ENCODE measurements at places on chromosomes 13 and 19. TPM values are rescaled to one million over a fixed set of nuclear protein-coding genes. Genes with fewer than 3 reads are reported as not detected.
A peak's percentile ranks its signal among the peaks of the same experiment; 100 is the strongest.

GRCh38 chr19:2775556-2776430, 7.3 kb downstream of the SGTA start:
- peaks cover 18% of the 10 kb centered on the region for H3K4me1 ChIP-seq
- peak overlapping the region; percentile 28 for H3K4me3 ChIP-seq

GRCh38 chr13:109781384-109782065, 4.9 kb downstream of the IRS2 start:
- peaks cover 47% of the 10 kb centered on the region for H3K4me1 ChIP-seq
- no peaks in the 10 kb centered on the region for H3K36me3 ChIP-seq
- peak; percentile 12 for DNase-seq
- no peak overlapping the region for H3K27ac ChIP-seq

- peak overlapping the region; percentile 18 for H3K27ac ChIP-seq
- H3K36me3 ChIP-seq: no peaks in the 10 kb centered on the region
- H3K4me3 ChIP-seq: peak overlapping the region; percentile 52
Measured at GRCh38 chr13:42039457-42039945, 8.9 kb upstream of the DGKH start.

DNA sequence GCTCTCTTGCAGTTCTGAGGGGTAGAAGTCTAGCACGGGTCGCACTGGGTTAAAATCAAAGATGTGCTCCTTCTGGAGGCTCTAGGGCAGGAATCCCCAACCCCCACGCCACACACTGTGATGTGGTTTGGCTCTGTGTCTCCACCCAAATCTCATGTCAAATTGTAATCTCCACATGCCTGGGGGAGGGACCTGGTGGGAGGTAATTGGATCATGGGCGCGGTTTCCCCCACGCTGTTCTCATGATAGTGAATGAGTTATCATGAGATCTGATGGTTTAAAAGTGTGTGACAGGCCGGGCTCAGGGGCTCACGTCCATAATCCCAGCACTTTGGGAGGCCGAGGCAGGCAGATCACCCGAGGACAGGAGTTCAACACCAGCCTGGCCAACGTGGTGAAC, 26.6 kb upstream of the CALM3 start:
- no peaks in the 10 kb centered on the region for H3K27me3 ChIP-seq
- peaks cover 10% of the 10 kb centered on the region for H3K4me1 ChIP-seq
- no peaks in the 10 kb centered on the region for H3K36me3 ChIP-seq
- no peak overlapping the region for H3K4me3 ChIP-seq

DNA sequence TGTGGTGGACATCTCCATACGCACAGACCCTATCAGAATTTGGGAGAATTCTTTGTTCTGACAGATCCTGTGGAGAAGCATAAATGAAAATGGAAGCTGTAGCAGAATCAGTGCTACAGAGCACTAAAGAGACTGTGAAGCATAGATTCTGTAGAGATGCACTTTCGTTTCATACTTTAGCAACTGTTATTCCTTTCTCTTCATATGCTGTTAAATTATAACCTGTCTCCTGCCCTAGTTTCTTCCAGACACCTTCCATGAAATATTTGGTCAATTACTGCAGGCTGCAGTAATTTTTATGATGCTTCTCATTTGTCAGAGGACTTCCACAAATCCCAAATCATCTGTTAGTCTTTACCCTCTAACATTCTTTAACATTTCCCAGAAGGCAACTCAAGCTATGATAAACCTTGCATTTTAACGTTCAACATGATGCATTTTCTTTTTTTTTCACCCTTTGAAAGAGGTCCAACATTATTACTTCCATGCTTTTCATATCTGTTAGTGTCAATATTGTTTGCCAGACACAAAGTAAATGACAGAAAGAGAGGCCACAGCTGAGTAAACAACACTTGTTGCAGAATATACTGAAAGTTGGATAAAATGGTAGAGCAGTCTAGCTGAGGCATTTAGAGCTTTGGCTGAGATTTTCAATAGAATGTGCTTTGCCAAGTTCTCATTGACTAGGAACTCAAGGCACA, 412.7 kb downstream of the LMO7 start:
- H3K27me3 ChIP-seq: no peaks in the 10 kb centered on the region
- H3K36me3 ChIP-seq: no peaks in the 10 kb centered on the region
- no peak overlapping the region for H3K27ac ChIP-seq
- H3K4me3 ChIP-seq: no peak overlapping the region
- H3K4me1 ChIP-seq: no peaks in the 10 kb centered on the region

- no peaks in the 10 kb centered on the region for H3K36me3 ChIP-seq
- no peak overlapping the region for H3K27ac ChIP-seq
- no peaks in the 10 kb centered on the region for H3K27me3 ChIP-seq
- H3K4me3 ChIP-seq: no peak overlapping the region
- no peaks in the 10 kb centered on the region for H3K4me1 ChIP-seq
Measured at GRCh38 chr13:47146136-47146535, 249.3 kb upstream of the HTR2A start.

- no peak overlapping the region for H3K27ac ChIP-seq
- no peak for DNase-seq
- H3K36me3 ChIP-seq: no peaks in the 10 kb centered on the region
- no peaks in the 10 kb centered on the region for H3K27me3 ChIP-seq
Measured at GRCh38 chr13:87827479-87827878, 156.3 kb downstream of the SLITRK5 start.

- H3K4me3 ChIP-seq: no peak overlapping the region
- H3K36me3 ChIP-seq: no peaks in the 10 kb centered on the region
- no peak for DNase-seq
- H3K4me1 ChIP-seq: peaks cover 30% of the 10 kb centered on the region
Measured at GRCh38 chr19:47102346-47103060, 11.1 kb downstream of the ZC3H4 start.

- no peak for DNase-seq
- peaks cover 22% of the 10 kb centered on the region for H3K36me3 ChIP-seq
- no peak overlapping the region for H3K4me3 ChIP-seq
- H3K27me3 ChIP-seq: no peaks in the 10 kb centered on the region
Measured at GRCh38 chr13:32515246-32515645, 23.3 kb downstream of the N4BP2L2 start.

DNA sequence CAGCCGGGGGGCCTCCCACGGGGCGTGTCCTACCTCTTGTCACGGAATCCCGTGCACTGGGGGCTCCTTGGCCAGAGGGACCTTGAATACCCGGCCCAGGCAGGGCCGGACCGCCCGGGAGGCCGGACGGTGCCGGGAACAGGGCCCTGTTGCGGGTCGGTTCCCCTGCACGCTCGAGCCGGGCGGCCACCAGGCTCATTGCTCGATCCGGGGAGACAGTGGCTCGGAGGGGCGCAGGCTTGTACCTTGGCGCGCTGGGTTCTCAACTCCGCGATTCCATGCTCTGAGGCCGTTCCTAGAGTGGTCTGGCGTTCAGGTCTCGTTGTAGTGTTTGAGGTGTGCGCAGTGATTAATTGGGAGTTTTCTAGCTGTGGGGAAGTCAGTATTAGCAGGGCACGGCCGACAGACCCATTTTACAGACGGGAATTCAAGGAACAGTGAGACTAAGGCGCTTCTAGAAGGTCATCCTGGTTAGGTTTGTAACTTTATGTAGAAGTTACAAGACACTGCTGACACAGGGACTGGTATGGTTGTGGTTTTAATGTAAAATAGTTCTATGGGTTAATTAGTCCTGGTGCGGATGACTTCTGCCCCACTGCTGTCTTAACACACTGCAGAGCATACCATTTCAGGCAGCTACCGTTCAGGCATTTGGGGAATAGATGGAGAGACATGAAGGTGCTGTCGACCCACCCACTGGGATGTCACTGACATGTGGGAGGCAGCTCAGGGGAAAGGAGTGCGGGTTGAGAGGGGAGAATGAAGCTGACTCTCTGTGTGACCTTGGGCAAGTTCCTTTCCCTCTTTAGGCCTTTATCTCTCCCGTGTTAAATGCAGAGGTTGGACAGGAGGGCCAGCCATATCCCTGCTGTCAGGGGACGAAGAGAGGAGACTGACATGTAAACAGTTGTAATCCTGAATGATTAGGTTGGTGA, 592 bp downstream of the CLPTM1 start:
- DNase-seq: no peak
- H3K36me3 ChIP-seq: peaks cover 12% of the 10 kb centered on the region
- H3K4me1 ChIP-seq: peaks cover 35% of the 10 kb centered on the region
- H3K27me3 ChIP-seq: no peaks in the 10 kb centered on the region
- peak overlapping the region; percentile 92 for H3K27ac ChIP-seq
- peak overlapping the region; percentile 79 for H3K4me3 ChIP-seq

DNA sequence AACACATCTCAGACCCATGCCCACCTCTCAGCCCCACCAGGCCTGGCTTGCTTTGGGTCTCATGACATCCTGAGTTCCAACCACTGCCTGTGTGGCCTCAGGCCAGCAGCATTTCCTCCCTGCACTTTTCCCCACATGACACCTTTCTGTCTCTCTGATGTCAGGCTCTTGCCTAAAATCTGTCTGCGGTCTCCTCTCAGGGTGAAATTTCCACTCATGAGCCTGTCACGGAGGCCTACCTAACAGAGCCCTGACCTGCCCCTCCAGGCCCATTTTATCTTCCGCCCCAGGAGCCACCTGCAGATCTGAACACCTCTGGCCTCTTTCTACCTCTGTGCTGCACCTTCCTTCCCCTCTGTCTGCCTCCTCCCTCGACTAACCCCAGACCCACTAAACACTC, 93.5 kb downstream of the ZDHHC20 start:
- H3K36me3 ChIP-seq: no peaks in the 10 kb centered on the region
- DNase-seq: peak; percentile 31
- H3K27me3 ChIP-seq: no peaks in the 10 kb centered on the region

DNA sequence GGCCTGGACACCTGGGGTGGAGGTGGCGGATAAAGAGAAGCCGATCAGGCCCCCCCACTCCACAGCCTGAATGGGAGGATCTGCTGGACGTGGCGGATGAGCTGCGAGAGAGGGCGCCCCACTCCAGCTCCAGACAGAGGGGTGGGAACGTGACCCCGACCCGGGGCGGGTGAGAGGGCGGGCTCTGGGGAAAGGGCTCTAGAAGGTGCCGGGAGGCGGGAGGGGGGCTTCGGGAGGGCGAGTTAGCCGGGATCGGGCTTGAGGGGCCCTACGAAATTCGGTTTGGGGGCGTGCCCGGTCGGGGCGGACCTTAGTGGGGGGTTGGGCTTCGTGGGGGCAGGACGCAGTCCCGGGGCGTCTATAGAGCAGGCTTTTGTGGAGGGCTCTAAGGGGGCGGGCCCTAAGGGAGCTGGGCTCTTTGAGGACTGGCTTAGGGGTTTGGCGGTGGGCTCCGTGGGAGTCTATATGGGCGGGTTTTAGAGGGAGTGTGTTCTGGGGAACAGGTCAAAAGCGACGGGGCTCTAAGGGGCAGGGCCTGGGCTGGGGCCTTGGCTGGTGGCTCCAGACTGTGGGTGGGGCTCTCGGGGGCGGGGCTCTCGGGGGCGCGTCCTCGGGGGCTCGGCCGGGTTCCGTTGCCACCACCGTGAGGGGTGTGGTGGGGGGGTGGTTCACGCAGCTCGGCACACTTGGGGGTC, 4.1 kb upstream of the NANOS3 start:
- peak; percentile 46 for DNase-seq
- no peaks in the 10 kb centered on the region for H3K36me3 ChIP-seq
- H3K27me3 ChIP-seq: no peaks in the 10 kb centered on the region
- H3K4me3 ChIP-seq: no peak overlapping the region
- peak overlapping the region; percentile 54 for H3K27ac ChIP-seq
- H3K4me1 ChIP-seq: no peaks in the 10 kb centered on the region

GRCh38 chr13:88071371-88071770, 400.2 kb downstream of the SLITRK5 start:
- H3K27ac ChIP-seq: no peak overlapping the region
- H3K36me3 ChIP-seq: no peaks in the 10 kb centered on the region
- no peak overlapping the region for H3K4me3 ChIP-seq
- H3K27me3 ChIP-seq: no peaks in the 10 kb centered on the region
- no peaks in the 10 kb centered on the region for H3K4me1 ChIP-seq
- DNase-seq: no peak

- no peaks in the 10 kb centered on the region for H3K36me3 ChIP-seq
- no peaks in the 10 kb centered on the region for H3K4me1 ChIP-seq
- no peak overlapping the region for H3K27ac ChIP-seq
- H3K4me3 ChIP-seq: no peak overlapping the region
- DNase-seq: no peak
Measured at GRCh38 chr13:98586400-98587345, 9.8 kb upstream of the STK24 start.

- H3K27ac ChIP-seq: no peak overlapping the region
- peaks cover 6% of the 10 kb centered on the region for H3K27me3 ChIP-seq
- no peak overlapping the region for H3K4me3 ChIP-seq
- H3K4me1 ChIP-seq: no peaks in the 10 kb centered on the region
Measured at GRCh38 chr13:20940083-20940482, 37.5 kb upstream of the XPO4 start.

- H3K36me3 ChIP-seq: no peaks in the 10 kb centered on the region
- peaks cover 3% of the 10 kb centered on the region for H3K27me3 ChIP-seq
- no peak overlapping the region for H3K27ac ChIP-seq
- H3K4me1 ChIP-seq: no peaks in the 10 kb centered on the region
Measured at GRCh38 chr19:6048793-6049405, 61.4 kb downstream of the RFX2 start.

DNA sequence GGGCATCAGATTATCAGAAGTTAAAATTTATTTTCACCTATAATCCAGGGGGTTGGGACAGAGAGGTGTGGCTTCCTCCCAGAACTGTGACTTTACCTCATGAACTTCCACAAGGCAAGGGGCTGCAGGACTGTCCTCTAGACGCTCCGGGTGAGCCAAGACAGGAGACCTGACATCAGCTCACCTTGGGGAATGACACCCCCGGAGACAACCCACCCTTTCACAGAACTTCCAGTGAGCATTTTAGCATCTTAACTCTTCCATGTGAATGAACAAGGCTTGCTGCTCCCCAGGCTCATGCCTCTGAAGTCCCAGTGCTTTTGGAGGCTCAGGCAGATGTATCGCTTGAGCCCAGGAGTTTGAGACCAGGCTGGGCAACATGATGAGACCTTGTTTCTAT, 29.4 kb upstream of the TFDP1 start:
- DNase-seq: no peak
- no peaks in the 10 kb centered on the region for H3K4me1 ChIP-seq
- H3K27ac ChIP-seq: no peak overlapping the region

GRCh38 chr19:46303691-46304397, 7.0 kb downstream of the HIF3A start:
- H3K27me3 ChIP-seq: peaks cover 3% of the 10 kb centered on the region
- H3K4me3 ChIP-seq: no peak overlapping the region
- no peaks in the 10 kb centered on the region for H3K36me3 ChIP-seq
- no peak overlapping the region for H3K27ac ChIP-seq
- no peaks in the 10 kb centered on the region for H3K4me1 ChIP-seq
- no peak for DNase-seq

- H3K36me3 ChIP-seq: no peaks in the 10 kb centered on the region
- no peak overlapping the region for H3K4me3 ChIP-seq
- no peak for DNase-seq
- peaks cover 12% of the 10 kb centered on the region for H3K4me1 ChIP-seq
- H3K27me3 ChIP-seq: no peaks in the 10 kb centered on the region
Measured at GRCh38 chr13:24207841-24208667, 47.5 kb downstream of the SPATA13 start.

Gene SHC2
- 0.11 TPM for total RNA-seq

Gene NLRP5
- not detected for total RNA-seq

Gene ZNF611
- total RNA-seq: 21.9 TPM

Gene OR7D2
- total RNA-seq: not detected

Gene PSG3
- not detected for total RNA-seq

Gene PTGER1
- total RNA-seq: not detected

Gene LENG8
- total RNA-seq: 144 TPM

Gene PRKCG
- not detected for total RNA-seq

Gene FGF21
- total RNA-seq: not detected

Gene TEX29
- total RNA-seq: not detected
